ENCODE measurements at places on chromosomes 3 and 15.
A peak's percentile ranks its signal among the peaks of the same experiment; 100 is the strongest.

DNA sequence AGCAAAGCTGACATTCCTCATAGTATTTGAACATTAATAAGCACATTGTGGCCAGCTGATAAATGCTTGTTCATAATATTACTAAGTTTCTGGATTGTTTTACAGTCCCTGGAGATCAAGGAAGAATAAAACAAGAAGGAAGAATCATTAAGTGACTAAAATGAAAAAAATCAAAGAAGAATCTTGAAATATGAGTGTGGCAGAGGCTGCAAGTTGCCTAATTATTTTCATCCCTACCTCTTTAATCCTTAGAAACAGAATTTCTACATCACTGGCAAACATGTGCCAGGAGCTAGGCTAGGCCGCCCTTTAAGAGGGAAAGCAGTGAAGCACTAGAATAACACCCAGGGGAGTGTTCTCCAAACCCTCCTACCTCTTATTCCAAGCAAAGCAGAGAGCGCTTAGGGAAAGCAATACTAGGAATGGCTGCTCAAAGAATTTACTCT lies 98.9 kb downstream of the MAGI1 start:
- DNase-seq = peak; percentile 59

GRCh38 chr3:142888481-142889211 lies at the start of gene PCOLCE2:
TSS of gene PCOLCE2 (minus strand) at chr3:142889083. CDS start at chr3:142888896, 187 bp downstream.
- DNase-seq = peak; percentile 65

GRCh38 chr15:85687329-85687728 lies 107.4 kb downstream of the KLHL25 start:
- no peak for DNase-seq

GRCh38 chr3:17116007-17116600 lies 231.3 kb downstream of the PLCL2 start:
- no peak for DNase-seq

GRCh38 chr3:132561003-132561402 lies 36.1 kb upstream of the ACKR4 start:
- DNase-seq = no peak

DNA sequence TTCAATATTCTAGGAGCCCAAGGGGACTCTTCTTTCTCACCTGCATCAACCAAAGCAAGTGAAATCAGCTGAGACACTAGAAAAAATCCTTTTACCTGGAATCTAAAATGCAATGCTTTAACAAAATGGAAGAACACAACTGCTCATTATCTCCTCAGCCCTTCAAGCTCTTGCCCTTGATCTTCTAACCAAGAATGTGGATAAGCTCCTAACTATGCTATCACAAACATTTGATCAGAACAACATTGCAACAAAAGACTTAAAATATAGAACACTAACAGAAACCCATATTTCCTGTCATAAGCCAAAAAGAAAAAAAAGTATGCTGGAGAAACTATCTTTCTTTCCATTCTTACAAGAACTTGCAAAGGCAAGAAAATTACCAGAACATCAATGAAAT lies 12.6 kb downstream of the RBM15B start:
- DNase-seq = no peak

DNA sequence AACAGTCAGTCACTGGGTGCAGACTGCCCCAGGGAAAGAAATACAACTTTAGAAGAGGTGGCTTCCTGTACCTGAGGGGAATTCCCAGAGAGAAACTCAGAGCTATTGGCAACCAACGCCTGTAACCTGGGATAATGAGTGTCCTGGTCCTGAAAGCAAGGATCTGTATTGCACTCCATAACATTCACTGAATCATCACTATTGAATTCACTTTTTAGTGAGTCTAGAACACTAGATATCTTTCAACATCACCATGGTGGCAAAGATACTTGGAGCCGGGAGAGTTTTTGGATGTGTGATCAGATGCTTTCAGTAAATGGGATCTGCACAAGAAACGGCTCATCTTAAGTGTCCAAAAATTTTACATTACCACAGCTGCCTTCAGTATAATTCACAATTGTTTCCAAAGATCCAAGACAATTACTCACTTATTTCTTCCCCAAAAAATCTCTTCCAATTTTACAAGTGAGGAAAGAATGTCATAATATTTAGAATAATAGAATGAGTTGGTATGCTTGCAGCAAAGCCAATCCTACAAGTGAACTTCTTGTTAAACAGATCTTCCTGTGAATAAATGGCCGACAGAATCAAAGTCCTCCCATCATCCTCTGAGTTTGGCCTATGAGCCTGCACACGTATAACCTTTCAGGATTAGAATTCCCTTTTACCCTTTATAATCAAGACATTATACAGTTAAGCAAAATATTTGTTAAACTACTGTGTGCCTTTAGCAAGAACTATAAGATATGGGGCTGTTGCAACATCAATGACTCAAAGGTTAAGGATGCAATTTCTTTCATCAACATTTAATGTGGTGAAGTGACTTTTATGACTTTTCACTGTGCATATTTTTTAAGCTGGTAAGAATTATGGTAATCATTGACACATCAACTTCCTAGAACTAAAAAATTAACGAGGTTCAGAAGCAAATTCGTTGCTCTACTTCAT lies 243.3 kb upstream of the COL8A1 start:
- peak; percentile 39 for DNase-seq

- DNase-seq = no peak
Observed at GRCh38 chr3:161070980-161071663, 34.0 kb downstream of the B3GALNT1 start.

- DNase-seq = no peak
Observed at GRCh38 chr3:187612656-187613055, 57.5 kb downstream of the SST start.

GRCh38 chr15:57167821-57168395 lies 208.4 kb upstream of the CGNL1 start:
- no peak for DNase-seq

DNA sequence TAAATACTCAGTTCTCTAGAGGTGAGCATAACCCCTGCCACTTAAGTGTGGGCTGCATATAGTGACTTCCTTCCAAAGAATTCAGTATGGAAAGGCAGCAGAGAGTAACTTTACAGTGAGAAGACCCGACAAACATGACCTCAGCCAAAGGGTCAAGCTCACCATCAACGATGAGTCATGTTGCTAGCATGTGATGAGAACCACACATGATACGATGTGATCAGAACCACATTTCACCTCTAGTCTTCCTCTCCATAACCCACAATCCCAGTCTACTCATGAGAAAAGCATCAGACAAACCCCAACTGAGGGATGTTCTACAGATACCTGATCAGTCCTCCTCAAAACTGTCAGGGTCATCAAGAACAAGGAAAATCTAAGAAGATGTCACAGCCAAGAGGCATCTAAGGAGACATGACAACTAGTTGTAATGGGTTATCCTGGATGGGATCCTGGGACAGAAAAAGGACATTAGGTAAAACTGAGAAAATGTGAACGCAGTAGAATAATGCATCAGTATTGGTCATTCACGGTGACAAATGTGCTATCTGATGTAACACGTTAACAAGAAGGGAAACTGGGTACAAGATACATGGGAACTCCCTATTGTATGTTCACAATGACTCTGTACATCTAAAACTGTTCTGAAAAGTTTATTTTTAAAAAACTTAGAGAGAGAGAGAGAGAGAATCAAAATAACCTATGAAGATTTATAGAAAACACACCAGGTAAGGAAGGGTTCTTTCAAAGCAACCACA lies 28.3 kb downstream of the SEC61A1 start:
- peak; percentile 82 for DNase-seq

DNA sequence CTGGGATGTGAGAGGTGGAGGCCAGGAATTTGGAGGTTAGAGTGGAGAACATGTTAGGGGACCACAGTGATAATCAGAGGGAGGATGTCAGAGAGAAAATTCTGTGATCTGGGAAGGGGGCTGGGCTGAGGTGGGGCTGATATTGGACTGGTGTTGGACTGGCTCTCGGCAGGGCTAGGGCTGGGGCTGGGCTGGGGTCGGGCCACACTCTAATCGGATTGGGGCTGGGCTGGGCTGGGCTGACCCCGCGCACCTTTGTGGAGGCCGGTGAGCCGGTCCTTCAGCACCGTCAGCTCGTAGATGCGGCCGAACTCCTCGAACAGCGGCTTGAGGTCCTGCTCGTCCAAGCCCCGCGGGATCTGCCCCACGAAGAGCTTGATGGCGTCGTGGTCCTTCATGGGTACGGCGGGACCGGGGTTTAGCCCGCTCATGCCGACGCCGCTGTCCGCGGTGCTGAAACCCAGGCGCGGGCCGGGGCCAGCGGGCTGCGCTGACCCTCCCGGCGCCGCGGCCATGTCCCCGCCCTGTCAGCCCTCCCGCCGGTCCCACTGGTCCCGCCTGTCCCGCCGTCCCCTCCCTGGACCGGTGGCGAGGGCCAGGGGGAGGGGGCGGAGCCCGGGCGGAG lies 485 bp downstream of the CELF6 start:
- peak; percentile 91 for DNase-seq

DNA sequence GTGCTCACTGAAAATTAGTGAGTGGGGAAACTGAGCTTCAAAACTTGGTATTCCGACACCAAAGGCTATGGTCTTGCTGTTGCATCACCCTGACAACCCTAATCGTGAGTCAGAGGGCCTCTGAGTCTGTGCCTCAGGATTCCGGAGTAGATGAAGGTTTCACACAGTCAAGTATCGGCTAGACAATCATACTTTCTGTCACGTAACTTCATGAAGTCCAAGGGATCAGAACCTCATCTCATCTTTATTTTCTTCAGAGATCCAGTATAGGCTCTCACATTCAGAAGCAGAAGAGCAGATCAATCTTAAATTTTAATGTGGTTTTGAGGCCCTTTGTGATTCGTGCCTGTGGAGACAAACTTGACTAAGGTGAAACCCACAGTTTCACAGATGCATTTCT lies 26.1 kb upstream of the NECTIN3 start:
- no peak for DNase-seq

- DNase-seq = no peak
Observed at GRCh38 chr3:32126305-32127015, 20.0 kb downstream of the GPD1L start.

GRCh38 chr3:126548556-126549466 lies 9.9 kb downstream of the C3orf22 start:
- no peak for DNase-seq

DNA sequence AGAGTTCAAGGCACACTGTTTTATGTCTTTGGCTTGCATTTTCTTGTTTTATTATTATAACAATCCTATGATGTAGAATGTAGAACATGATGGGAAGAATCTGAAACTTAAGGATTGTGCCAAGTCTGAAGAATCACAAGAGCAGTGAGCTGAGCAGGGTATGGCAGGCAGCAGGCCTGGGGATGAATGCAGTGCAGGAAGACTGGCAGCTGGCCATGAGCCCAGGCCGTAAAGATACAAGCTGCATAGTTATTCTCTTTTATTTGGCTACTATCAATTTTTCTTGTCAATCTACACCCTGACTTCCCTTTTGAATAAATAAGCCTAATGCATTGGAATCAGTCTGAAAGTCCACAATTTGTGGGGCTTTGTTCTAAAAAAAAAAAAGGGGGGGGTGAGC lies 89.6 kb upstream of the ARPP21 start:
- no peak for DNase-seq

- no peak for DNase-seq
Observed at GRCh38 chr3:196360586-196360985, 22.4 kb upstream of the TM4SF19 start.

GRCh38 chr15:63905558-63906265 lies 72.0 kb upstream of the HERC1 start:
- DNase-seq = no peak

DNA sequence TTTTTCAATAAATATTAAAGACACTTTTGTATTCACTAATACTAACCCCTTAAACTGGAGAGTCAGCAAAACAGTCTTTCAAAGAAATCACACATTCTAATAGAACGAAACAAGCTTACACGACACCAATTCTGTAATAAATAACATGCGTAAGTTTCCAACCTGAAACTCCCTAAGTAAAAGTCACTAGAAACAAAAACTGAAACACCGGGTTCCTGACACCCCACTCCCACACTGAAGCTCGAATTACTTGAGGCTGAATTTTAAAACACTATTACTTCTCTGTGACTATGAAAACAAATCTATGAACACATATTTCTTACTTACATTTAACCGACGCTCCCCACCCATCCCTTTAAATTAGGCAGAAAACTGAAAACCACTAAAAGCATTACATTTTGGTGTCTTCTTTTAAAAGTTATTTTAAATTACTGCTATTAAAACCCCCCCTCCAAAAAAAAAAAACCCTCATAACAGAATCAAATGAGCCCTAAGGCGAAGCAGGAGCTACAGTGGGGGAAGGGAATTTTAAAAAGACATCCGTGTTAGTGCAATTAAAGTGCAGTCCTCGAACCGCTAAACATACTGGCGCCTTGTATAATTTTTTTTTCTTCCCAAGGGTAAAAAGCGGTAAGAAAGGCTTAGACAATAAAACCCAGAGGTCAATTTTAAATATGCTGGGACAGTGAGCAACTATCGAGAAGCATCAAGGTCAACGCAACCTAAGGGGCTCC lies 878 bp downstream of the SPPL2A start:
- DNase-seq = peak; percentile 23

DNA sequence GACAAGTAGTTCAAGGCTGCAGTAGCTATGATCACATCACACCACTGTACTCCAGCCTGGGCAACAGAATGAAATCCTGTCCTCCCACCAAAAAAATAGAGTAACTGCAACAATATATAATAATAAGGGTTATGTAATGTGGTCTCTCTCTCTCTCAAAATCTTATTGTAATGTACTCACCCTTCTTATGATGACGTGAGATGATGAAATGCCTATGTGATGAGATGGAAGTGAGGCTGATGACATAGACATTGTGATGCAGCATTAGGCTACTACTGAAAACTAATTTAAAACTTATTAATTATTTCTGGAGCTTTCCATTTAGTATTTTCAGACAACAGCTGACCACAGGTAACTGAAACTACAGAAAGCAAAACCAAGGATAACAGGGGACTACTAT lies 27.4 kb downstream of the TASOR start:
- no peak for DNase-seq

DNA sequence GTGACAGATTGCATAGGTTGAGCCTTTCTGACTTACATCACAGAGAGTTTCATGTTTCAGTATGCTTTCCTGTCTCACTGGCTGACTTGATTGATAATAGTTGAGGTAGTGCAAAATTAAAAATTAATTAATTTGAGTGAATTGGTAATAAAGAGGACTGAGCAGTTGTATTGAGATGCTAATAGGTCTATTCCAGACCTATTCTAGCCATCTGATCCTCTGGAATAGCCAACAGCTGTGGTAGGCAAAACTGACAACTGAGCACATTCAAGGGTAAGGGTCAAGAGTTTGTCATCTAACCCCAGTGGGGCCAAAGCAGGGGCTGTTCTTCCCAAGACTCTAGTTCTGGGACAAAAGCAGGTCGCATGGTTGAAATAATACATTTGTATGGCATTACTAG lies 132.4 kb downstream of the EPHA3 start:
- no peak for DNase-seq

- DNase-seq = no peak
Observed at GRCh38 chr15:28984421-28985315, 98.9 kb downstream of the APBA2 start.

Data from GM03348 (cell line).